NCI-H748 treated with DMSO at 0.1 percent for 48 hours (cell line): ENCODE measurements at places on chromosomes 6 and 20.

- DNase-seq = no peak
Measured at GRCh38 chr6:38498085-38498484, 141.6 kb downstream of the BTBD9 start.

GRCh38 chr20:44717986-44718385 is 2.8 kb downstream of the CCN5 start:
- DNase-seq = no peak

GRCh38 chr6:106490030-106490429 is 129.5 kb downstream of the CRYBG1 start:
- no peak for DNase-seq

DNA sequence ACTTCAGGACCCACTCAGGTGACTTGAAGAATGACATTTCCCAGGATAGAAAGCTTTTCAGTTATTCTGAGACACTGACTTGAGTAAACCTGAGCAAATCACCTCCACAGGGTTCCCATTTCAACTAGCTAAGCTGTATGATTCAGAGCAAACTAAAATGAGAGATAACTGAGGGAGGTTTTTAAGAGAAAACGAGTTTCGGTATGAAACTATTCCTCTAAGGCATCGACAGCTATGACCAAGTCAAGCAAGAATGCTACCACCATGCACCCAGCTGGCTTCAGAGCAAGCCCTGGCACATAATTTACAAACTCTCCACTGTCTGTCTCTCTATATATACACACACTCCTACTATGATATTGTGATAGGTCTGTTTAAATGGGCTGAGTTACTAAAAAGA is 75.4 kb downstream of the PERP start:
- no peak for DNase-seq

DNA sequence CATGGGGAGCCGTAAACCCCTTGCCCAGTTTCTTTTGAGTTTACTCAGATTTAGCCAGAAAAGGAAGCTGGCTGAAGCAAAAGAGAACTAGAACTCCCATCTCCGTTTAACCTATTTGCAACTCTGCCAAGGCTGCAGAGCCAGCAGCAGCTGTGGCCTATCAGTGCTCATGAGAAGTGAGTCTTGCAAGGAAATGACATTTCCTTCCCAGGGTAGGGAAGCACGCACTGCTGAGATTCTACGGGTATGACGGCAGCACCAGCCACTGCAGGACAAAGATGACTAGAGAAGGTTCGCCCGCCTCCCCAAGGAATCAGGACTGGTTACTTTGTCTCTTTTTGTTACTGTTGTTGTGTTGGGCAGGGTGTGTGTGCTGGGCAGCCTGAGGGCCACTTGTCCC is 47.6 kb downstream of the PPP1R3G start:
- no peak for DNase-seq

- no peak for DNase-seq
Measured at GRCh38 chr6:137213331-137213740, 5.8 kb downstream of the IFNGR1 start.

DNA sequence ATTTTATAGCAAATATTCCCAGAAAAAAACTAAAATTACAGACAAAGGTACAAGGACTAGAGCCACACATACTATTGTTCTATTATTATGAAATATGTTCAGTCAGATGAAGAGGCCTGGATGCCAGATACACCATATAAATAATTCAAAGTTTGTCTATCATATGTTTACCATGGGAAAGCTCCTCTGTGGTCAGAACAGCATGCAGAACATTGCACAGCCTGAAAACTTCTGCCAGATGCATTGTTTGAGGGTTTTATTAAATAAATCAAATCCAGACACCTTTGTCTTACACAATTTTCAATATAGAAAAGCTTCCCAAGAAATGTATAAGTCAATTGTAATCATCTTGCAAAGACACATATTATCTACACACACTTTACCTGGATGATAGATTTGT is 35.0 kb upstream of the COL21A1 start:
- DNase-seq = no peak

DNA sequence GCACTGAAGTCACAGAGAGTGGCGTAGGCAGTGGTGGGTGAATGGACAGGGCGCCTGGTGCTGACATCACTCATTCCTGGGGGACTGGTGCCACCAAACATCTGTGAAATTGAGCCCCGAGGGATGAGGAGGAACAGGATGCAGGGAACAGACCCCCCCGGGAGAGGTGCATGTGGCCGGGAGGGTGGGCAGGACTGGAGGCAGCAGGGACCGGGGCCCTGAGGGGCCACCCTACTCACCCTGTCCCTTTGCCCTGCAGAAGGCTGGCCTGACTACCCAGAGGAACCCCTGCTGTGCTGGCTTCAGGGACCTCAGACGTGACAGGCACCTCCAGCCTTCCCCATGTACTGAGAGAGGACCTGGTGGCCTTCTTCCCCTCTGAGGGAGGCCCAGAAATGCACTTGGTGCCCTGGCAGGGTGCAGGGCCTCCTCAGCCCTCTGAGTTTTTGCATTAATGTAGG is 25.1 kb downstream of the SYNDIG1 start:
- DNase-seq = no peak

GRCh38 chr6:75409286-75409685 is 84.3 kb downstream of the FILIP1 start:
- DNase-seq = no peak

GRCh38 chr6:144990784-144991183 is 705.6 kb downstream of the UTRN start:
- DNase-seq = no peak

DNA sequence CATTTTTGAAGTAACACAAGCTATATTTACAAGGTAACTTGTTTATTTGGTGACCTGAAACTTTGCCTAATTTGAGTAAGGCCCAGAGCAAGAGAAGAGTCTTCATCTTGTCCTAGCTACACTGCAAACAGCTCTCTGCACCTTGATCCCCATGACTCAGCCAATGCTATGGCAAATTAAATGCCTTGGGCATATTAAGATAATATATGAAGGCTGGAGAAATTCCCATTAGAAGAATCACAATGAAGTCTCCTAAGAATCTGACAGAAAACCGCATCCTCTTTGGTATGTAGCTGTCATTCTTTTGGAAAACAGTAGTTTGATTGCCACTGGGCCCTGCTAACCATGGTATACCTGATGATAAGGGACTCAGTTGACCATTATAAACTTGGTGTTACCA is 204.5 kb downstream of the UBE3D start:
- no peak for DNase-seq

GRCh38 chr20:11891776-11892545 is 25.7 kb upstream of the BTBD3 start:
- DNase-seq = peak; percentile 96

- DNase-seq = no peak
Measured at GRCh38 chr20:6714279-6714711, 53.2 kb upstream of the BMP2 start.

GRCh38 chr20:9281803-9282202 is 212.9 kb downstream of the PLCB4 start:
- DNase-seq = no peak

DNA sequence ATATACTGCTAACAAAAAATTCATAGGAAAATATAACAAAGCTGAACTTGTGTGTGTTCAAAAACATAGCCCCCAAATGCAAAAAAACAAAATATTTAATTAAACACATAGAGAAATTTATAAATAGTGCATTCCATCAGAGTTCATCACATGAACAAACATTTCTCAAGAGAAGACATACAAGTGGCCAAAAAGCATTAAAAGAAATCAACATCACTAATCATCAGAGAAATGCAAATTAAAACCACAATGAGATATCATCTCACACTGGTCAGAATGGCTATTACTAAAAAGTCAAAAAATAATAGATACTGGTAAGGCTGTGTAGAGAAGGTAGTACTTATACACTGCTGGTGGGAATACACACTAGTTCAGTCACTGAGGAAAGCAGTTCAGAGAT is 39.6 kb upstream of the ADGRG6 start:
- no peak for DNase-seq

DNA sequence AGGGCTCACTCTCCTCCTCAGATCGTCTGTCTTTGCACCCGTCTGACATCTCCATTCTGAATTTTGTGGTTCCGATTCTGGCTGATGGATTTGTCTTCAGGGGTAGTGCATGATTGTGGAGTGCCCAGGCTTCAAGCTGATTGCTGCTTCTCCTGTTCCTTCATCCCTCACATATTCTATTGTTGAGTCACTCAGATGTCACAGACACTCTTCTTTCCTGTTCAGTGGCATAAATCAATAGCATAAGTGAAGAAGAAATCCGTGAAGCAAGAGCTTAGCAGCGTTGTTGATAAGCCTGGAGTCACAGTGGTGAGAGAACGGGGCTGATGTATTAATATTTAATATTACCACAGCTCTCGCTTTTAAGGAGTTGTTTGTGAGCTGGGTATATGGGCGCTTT is 152.5 kb downstream of the MTHFD1L start:
- no peak for DNase-seq

- peak; percentile 68 for DNase-seq
Measured at GRCh38 chr6:43228951-43229802, at the start of gene DNPH1. Gene DNPH1 (minus strand): TSS chr6:43229481. CDS start chr6:43229456, 25 bp downstream.

DNA sequence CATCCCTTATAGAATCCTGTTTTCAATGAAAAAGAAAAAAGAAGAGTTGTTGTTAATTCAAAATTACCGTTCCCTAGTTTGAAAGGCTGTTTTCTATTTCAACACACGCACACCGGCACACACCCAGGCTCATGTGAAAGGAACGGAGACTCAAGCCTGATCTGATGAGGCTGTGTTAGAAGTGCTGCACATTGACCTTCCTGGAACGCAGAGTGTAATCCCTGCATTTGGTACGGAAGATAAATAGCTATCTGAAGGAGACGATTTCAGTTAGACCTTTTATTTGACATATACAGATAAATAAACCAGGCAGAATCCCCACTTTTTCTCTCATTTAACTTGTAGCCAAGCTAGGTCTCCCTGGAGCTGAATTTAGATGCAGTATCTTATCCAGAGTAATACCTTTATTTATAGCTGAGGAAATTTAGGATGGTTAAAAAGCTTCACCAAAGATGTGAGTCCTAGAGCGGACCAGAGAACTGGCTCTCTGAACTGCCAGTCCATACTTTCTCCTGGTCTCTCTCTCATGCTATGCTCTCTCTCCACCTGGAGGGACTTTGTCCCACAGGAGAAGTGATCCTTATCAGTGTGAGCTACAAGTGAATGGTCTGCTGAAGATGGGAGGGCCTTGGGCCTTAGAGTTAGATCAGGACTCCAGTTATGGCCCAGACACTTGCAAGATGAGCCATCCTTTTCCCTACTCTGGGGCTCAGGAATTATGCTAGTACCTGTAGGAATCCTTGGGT is 30.6 kb downstream of the MAP3K4 start:
- DNase-seq = no peak

- no peak for DNase-seq
Measured at GRCh38 chr6:73085443-73085871, 139.8 kb downstream of the KHDC1L start.

- no peak for DNase-seq
Measured at GRCh38 chr6:157493576-157493975, 112.6 kb downstream of the ZDHHC14 start.

- peak; percentile 19 for DNase-seq
Measured at GRCh38 chr6:150142097-150142669, 661 bp upstream of the PPP1R14C start.

DNA sequence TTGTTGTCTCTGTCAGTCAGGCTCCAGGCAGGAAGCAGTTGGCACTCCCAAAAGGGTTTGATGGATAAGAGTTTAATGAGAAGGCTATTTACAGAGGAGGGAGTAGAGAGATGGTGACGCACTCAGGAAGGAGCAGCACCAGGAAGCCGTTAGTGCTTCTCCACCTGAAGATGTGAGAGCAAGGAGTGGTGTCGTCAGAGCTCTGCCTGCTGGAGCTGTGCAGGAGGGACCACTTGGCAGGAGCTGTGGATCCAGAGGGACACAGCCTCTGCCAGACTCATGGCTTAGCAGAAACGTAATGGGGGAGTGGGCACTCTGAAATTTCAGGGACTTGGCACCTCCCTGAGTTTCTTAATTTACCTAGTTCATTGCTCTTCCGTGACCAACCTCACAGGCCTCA is 16.8 kb downstream of the DAAM2 start:
- no peak for DNase-seq

DNA sequence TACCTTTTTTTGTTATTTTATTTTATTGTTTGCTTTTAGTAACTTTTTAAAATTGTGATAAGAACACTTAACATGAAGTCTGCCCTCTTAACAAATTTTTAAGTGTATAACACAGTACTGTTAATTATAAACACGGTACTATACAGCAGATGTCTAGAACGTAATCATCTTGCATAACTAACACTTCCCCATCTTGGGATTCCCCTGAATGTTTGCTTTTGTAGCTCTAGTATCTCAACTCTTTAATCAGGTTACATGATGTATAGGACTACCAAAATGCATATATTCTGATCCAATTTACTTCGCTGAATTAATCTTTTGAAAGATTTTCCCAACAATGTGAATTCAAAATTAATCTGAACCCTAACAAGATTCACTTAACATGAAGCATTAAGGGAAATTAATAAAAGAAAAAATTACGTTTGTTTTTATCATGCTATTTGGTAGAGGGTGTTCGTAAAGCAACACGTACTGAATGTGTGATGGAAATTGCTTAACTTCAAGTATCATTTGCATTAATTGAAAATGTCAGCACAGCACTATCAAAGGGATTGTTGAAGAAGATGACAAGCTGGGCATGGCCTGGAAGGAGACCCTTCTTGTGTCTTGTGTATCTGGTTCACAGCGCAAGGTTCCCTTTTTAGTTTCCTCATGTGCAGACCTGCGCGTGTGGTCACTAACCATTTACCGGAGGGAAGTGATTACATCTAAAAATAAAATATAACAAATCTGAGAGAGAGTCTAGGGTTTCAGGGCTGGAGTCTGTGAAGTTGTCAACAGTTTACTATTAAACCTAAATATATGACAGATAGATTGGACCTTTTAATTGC is 15.2 kb downstream of the COL19A1 start:
- no peak for DNase-seq

DNA sequence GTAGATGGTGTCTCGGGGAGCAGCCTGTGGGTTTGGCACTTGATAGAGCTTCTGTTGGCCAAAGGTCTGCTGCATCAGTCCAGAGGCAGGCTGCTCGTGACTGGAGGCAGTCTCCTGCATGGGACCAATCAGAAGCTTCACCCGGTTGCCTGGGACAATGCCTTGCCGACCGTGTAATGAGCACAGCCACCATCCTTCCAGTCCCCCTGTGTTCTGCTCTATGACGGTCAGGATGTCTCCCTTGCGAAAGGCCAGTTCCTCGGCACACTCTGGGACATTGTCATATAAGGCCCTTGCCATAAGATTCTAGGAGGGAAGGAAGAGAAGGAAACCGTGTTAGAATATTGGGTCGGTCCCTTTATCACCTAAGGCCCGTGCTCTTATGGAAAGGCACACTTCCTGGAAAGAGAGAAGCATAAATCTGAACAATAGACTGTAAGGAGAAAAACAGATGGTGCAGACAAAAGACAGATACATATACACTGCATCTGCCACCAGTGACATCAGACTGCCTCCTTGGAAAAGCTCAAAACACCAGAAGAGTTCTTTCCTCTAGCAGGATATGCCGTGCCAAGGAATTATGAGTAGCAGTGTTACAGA is 18.9 kb downstream of the NEDD9 start:
- DNase-seq = no peak

- DNase-seq = peak; percentile 60
Measured at GRCh38 chr20:21519136-21519584, 5.3 kb upstream of the NKX2-2 start.

- no peak for DNase-seq
Measured at GRCh38 chr6:25219216-25219916, 59.8 kb upstream of the CARMIL1 start.

GRCh38 chr6:163380216-163380615 is 34.3 kb upstream of the QKI start:
- DNase-seq = no peak

- DNase-seq = no peak
Measured at GRCh38 chr6:1552296-1552761, 57.4 kb upstream of the FOXC1 start.
